ENCODE measurements at places on chromosomes 2 and 18. TPM values are rescaled to one million over a fixed set of nuclear protein-coding genes. Genes with fewer than 3 reads are reported as not detected.

Gene GALNT5
- total RNA-seq: 7.6 TPM

Gene MOGAT1
- not detected for total RNA-seq

Gene C2orf15
- not detected for total RNA-seq

Gene TMEM169
- total RNA-seq: 0.16 TPM

Gene NOSTRIN
- total RNA-seq: not detected

Gene KCNS3
- 1.4 TPM for total RNA-seq

Gene CCDC150
- total RNA-seq: 2.3 TPM

Gene TRABD2A
- 5.3 TPM for total RNA-seq

Data from epithelial cell of alveolus of lung (primary cell).